ENCODE measurements at places on chromosomes 5 and 9.

- DNase-seq = no peak
Measured at GRCh38 chr9:31597977-31598376, 786.5 kb upstream of the ACO1 start.

GRCh38 chr5:40276426-40277102 lies 403.2 kb upstream of the PTGER4 start:
- DNase-seq = no peak

- no peak for DNase-seq
Measured at GRCh38 chr5:142644127-142644526, 41.8 kb downstream of the FGF1 start.

DNA sequence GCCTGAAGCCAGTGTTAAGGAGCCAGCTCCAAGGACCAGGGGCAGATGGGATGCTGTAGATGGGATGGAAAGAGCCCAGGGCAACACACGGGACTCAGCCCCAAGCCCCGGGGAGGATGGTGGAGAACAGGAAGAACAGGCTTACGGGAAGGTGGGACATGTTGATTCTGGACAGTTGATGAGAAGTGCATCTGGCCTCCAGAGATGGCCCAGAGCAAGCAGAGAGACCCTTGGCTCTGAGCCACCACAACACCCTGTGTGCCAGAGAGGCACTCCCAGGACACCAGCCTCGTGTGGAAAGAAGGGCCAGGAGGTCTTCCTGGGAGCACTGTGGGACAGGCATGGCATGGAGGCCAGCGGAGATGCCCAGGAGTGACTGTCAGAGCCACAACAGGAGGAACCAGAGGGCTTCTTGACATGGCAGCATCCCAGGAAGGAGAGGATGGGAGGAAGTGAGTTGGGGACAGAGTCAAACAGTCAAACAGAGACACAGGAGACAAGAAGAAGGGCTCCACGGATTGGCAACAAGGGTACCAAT lies 156.3 kb upstream of the MVB12B start:
- DNase-seq = no peak

DNA sequence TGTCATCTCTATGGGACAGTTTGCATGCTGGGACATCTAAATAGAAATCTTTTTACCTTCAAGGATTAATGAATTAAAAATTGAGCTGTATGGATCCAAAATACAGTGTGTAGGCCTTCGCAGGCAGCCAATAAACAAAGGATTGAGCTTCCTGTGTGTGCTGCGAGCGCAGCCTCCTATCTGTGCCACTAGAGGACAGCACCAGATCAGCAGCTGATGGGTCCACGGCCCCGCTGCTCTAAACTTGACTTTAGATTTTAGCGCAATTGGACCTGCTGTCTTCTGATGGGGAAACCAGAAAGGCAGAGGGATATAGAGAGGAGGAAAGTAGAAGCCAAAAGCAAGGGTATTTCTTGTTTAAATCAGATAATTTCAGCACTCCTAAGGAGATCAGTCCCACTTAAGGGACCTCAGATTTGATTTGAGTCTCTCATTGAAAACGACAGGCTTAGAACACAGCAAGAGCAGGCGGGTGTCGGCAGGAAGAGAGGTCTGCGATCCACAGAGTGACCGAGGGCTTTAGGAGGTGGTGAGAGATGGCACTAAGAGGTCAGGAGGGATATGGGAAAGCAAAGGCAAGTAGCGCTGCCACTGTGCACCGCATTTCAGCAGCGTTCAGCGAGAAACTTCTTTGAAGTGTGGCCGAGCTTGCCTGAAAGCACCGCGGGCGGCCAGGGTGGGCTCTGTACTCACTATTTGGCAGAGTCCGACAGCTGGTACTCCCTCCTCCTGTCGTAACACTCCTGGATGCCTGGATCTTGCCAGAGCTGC lies 214.3 kb downstream of the GNA14 start:
- no peak for DNase-seq

Measured in stimulated activated CD8-positive, alpha-beta memory T cell treated with anti-CD3 and anti-CD28 coated beads, Interleukin-7, amount 100 ng/mL, for 4 hours (primary cell).